Motor neuron (in vitro differentiated cells): ENCODE measurements at places on chromosomes 3 and 15. TPM values are rescaled to one million over a fixed set of nuclear protein-coding genes. Genes with fewer than 3 reads are reported as not detected.

Gene LEKR1
- 1.2 and 1.4 TPM in 2 replicates for total RNA-seq

Gene ZMYND10
- 2.4 and 3.1 TPM in 2 replicates for total RNA-seq

Gene SCN5A
- total RNA-seq = 0.38 and 1.2 TPM in 2 replicates

Gene OSTN
- 3.0 and 4.4 TPM in 2 replicates for total RNA-seq

Gene DLL4
- 3.8 and 4.2 TPM in 2 replicates for total RNA-seq

Gene REC114
- total RNA-seq = not detected in 2 replicates

Gene CPEB1
- total RNA-seq = 10.9 and 14.1 TPM in 2 replicates

Gene ERICH6
- 0.20 and 0.27 TPM in 2 replicates for total RNA-seq

Gene GHSR
- 0.16 TPM in 1 of 2 replicates, not detected in the other for total RNA-seq

Gene GASK1A
- total RNA-seq = 0.54 and 0.75 TPM in 2 replicates

Gene SNAPC5
- 23.2 and 23.8 TPM in 2 replicates for total RNA-seq

Gene ZBBX
- total RNA-seq = 32.7 and 39.6 TPM in 2 replicates

Gene SPESP1
- total RNA-seq = 22.9 and 24.6 TPM in 2 replicates

Gene KBTBD13
- 0.46 TPM in 1 of 2 replicates, not detected in the other for total RNA-seq

Gene RHCG
- total RNA-seq = not detected in 2 replicates

Gene LMAN1L
- 0.85 and 0.89 TPM in 2 replicates for total RNA-seq

Gene IL17RC
- total RNA-seq = 2.7 and 2.9 TPM in 2 replicates

Gene GOLGA8T
- total RNA-seq = 0.10 and 0.32 TPM in 2 replicates

Gene TMIE
- total RNA-seq = 0.68 and 2.5 TPM in 2 replicates

Gene ABCF3
- 59.4 and 60.8 TPM in 2 replicates for total RNA-seq

Gene TMEM212
- total RNA-seq = 0.19 TPM in 1 of 2 replicates, not detected in the other

Gene EIF4E3
- total RNA-seq = 2.8 and 3.1 TPM in 2 replicates

Gene GOLGA8R
- total RNA-seq = 1.8 and 3.0 TPM in 2 replicates
